HepG2 (cell line): ENCODE measurements at places on chromosomes 16 and 17. TPM values are rescaled to one million over a fixed set of nuclear protein-coding genes. Genes with fewer than 3 reads are reported as not detected.

The PDE6G gene
- total RNA-seq = 1.0 and 1.4 TPM in 2 replicates

The CMTM2 gene
- total RNA-seq = not detected in 2 replicates

The C16orf92 gene
- total RNA-seq = not detected in 2 replicates

The CDC42EP4 gene
- total RNA-seq = 54.0 and 55.0 TPM in 2 replicates

The ATP1B2 gene
- not detected in 2 replicates for total RNA-seq

The LGALS9B gene
- total RNA-seq = not detected in 2 replicates
